ENCODE measurements at places on chromosomes 6 and 20.

- no peak for DNase-seq
Measured at GRCh38 chr6:45706319-45706718, 309.3 kb downstream of the CLIC5 start.

DNA sequence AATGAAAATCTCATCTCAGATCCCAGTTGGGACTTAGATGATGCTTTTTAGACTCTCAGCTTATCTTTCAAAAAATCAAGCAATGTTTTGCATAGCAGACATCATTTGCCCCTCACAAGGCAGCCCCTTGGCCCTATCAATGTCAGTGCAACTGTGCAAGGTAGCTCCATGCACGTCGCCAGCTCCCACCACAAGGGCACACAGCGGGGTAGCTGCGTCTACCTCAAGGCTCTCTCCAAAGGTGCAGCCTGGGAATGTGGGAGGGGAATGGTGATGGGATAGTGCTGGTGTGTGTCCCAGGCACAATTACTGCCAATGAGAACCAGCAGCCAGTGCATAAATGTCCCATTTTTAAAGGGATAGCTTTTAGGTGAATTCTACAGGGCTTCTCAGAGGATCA lies 137.5 kb upstream of the SYNDIG1 start:
- DNase-seq: no peak

DNA sequence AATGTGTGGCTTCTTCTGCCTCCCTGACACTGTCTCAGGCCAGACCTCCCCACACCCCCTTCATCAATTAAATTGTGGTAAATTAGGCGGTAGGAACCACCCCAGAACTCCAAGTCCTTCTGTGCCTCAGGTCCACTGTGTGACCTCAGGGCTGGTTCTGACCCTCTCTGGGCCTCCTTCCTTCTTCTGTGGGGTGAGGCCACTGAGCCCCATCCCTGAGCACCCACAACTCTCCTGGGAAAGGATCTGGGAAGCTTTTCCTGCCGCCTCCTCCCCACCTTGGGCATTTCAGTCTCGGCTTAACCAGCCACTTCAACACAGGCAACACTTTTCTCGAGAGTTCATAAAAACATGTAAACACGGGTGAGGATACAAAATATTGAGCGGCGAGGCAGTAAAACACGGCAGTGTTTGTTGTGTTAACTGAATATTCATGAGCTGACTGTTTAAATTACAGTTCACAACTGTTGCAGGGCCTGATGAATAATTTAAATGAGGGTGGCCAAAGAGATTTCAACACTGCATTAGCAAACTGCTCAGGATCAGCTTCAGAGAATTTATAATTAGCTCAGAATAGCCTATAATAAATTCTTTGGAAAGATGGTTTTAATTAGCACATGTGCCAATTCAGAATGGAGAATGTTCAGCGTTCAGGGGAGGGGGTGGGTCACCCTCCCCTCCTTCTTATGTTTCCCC lies 112.1 kb downstream of the TOX2 start:
- DNase-seq: no peak

DNA sequence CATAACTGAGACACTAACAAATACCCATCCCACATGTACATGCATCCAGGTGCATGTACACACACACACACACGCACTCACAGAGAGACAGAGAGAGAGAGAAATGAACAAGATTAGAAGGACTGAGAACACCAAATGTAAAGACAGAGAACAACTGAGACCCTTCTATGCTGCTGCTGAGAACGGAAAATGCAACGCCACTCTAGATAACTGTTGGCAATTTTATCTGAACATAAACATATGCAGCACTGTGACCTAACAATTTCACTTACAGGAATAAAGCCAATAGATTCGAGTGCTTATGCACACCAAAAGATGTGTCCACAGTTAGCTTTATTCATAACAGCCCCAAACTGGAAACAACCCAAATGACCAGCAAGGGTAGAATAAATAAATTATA lies 103.8 kb upstream of the LY86 start:
- no peak for DNase-seq

DNA sequence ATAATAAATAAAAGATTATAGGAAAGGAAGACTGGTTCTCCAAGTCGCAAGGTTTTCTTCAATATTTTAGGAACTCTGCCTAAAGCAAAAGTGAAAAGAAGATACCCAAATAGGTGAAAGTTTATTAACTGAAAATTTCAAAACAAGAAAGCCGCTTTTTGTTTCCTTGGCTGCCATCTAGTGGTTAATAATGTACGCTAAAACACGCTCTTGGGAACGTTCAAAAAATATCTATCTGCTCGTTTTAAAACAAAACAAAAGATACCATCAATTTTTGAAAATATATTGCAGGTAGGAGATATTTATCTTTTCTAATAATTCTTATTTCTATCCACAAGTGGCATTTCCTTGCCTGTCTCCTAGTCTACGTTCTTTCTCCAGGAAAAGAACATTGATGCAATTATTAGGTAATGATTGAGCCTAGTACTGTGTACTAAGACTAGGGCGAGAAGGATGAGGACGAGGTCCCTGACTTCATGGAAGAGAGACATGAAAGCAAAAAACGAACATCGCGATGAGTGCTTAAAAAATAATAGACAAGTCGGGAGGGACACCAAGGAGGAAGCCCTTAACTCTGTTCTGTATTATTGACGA lies 97.2 kb downstream of the SPTLC3 start:
- no peak for DNase-seq

Measured in adrenal gland (tissue), 19 donors.